ENCODE measurements at places on chromosomes 16 and 17.

- peak; percentile 84 for DNase-seq
These were observed at the start of gene ZNF267 for GRCh38 chr16:31873556-31874365. ZNF267 (plus strand) TSS chr16:31873807; CDS start chr16:31873967, 160 bp downstream.

- DNase-seq, result no peak
These were observed 943 bp downstream of the CNTROB start for GRCh38 chr17:7932949-7933348.

- no peak for DNase-seq
These were observed at the start of gene BRD7 for GRCh38 chr16:50368410-50369132. BRD7 (minus strand) TSS chr16:50368988; CDS start chr16:50368774, 214 bp downstream.

DNA sequence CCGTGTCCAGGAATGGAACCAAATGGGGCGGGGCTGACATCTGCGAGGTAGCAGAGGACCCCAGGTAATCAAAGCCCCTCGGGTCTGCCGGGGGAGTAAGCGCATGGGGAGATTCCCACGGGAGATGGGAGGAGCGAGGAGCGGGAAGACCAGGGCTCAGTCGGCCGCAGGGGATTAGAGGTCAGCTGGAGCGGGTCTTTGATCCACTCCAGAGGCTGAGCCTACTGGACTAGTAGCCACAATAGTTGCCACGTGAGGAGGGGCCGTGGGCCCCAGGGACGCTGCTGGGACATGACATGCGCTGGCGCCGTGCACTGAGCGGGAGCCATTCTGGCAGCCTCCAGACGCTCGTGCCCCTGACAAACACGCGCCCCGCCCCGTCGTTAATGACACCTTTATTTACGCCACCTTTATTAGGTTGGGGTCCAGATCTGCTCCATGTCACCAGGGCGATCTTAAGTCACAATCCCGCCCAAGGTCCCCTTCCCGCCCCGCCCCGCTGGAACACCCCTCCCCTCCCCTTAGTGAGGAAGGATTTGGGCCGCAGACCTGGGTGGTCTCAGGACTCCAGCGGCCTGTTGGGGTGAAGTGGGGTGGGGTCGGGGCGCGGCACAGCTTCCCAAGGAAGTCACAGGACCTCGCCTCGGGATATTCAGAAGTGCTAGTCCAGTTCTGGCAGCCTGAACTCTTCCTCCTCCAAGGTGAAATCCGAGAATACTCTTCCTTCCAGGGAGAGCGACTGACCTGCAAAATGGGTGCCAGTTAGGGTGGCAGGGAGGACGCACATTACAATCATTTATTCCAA is 15.0 kb downstream of the PPY start:
- no peak for DNase-seq

GRCh38 chr17:64507413-64507782 is 621 bp downstream of the CEP95 start:
- DNase-seq, result no peak

- DNase-seq, result no peak
These were observed 98.3 kb downstream of the ZNF423 start for GRCh38 chr16:49757559-49758069.

GRCh38 chr17:1961189-1961588 is 63.9 kb downstream of the RTN4RL1 start:
- peak; percentile 39 for DNase-seq

GRCh38 chr17:45394564-45394912 is 38.1 kb downstream of the ARHGAP27 start:
- DNase-seq, result no peak

DNA sequence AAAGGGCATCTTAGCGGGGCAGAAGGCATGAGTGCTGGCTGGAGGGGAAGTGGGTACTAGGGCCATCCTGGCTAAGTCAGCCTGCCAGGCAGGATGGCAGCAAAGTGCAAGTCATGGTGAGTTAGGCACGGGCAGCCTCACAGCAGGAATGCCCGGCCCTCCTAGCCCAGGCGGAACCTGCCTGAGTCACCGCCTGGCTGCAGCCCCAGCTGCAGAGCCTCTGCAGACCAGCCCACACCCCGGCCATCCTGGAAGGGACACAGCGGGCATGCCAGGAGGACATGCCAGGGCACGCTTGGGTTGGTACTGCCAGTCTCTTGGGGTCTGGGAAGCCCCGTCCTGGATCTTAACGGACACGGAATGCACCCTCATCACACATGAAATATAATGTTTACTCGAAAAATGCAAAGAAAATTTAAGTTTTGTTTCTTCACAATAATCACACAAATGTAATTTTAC is 5.0 kb upstream of the ALDH3A1 start:
- DNase-seq, result no peak

DNA sequence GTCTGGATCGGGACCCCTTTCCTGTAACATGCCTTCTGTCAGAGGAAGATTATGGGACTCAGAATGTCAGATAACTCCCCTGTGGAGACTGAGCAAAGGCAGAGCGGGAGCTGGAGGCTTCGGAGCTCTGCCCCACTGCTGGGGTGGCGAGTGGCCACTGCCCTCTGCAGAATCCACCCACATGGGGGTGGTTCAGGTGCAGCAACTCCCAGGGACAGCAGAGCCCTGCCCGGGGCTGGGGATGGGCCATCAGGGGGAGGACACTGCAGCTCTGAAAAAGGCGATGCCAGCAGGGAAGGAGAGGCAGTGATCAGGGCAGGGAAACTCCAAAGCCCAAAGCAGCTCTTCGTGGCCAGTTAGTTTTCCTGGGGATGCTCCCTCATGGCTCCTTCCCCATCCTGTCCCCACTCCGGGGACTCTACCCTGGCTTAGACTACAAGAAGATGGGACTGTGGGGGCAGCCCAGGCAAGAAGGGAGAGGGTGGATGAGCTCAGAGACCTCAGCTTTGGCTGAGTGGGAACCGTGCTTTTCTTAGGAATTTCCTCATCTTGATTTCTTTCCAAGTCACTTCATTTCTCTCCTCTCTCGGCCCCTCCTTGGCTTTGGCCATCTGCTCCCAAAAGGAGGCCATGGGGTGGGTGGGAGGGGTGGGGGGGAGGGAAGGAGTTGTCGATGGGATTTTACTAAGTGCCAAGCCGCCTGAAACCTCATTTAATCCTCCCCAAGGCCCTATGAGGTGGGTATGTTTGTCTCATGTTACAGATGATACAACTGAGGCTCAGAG is 4.0 kb downstream of the CA4 start:
- no peak for DNase-seq

DNA sequence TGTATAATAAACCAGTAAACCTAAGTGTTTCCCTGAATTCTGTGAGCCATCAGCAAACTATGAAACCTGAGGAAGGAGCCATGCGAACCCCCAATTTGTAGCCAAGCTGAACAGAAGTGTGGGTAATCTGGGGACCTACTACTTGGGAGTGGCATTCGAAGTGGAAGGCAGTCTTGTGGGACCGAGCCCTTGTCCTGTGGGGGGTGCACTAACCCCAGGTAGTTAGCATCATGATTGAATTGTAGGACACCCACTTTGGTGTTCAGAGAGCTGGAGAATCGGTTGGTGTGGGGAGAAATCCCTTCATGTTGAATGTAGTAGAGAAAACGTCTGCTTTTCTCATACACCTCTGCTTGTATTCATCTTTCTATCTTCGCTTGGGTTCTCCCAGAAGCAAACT is 79.7 kb upstream of the CPHXL start:
- no peak for DNase-seq

- DNase-seq, result no peak
These were observed 43.2 kb upstream of the MRPS23 start for GRCh38 chr17:57892820-57893595.

DNA sequence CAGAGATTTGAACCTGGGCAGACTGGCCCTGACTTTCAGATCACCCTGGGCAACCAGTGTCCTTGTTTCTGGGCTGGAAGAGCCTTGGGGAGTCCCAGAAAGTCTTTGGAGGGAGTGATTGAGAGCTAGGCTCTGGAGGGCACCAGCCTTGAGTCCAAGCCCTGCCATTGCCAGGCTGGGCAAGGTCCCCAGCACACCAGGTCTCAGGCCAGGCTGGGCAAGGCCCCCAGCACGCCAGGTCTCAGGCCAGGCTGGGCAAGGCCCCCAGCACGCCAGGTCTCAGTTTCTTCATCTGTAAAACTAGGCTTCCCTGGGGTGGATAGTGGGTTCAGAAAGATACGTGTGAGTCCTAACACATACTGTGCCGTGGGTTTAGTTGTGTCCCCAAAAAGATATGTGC is 135.0 kb downstream of the IRF8 start:
- DNase-seq, result no peak

DNA sequence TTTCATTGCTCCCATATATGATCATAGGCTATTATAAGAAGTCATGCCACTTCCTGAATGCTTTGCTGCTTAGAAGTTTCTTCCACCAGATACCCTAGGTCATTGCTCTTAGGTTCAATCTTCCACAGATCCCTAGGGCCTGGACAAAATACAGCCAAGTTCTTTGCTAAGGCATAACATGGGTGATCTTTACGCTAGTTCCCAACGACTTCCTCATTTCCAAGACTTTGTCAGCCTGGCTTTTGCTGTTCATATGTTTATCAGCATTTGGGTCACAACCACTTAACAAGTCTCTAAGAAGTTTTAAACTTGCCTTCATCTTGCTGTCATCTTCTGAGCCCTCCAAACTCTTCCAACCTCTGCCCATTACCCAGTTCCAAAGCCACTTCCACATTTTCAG is 20.1 kb upstream of the DLX3 start:
- no peak for DNase-seq

DNA sequence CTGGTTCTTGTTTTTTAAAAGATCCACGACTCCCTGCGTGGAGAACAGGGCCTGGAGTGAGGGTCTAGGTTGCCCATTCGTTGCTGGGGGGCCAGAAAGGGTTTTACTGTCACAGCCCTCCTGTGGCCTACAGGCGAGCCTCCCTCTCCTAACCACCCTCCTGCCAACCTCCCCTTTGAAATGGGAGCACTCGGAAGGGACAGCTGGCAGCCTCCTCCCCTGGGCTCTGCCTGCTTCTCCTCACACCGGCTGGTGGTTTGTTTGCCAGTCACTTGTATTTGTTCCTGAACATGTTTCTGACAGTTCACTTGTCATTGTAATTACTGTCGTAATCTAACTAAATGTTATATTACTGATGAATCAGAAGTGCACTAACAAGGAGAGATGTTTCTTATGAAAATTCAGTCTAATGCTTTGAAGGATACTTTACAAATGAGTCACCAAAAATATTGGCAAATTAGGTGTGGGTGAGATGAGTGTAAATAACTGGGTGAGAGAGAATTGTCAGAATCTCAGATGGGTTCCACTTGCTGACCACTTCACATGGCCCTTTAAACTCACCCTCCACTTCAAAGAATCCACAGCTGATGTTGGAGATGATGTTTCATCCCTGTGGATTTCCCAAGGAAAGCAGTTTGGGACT is 2.7 kb upstream of the SPPL2C start:
- no peak for DNase-seq

DNA sequence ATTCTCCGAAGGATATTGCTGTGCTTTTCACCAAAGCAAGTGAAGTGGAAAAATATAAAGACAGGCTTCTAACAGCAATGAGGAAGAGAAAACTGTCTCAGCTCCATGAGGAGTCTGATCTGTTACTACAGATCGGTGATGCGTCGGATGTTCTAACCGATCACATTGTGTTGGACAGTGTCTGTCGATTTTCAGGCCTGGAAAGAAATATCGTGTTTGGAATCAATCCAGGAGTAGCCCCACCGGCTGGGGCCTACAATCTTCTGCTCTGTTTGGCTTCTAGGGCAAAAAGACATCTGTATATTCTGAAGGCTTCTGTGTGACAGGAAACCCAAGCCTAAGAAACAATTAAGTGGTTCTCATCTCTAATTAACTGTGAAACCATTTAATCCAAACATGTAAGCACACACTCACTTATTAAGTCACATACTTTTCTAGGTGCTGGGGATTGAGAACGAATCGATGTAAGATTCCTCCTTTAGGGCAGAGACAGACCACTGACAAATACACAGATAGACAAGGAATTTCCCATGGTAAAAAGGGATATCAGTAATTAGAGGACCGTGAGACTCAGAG is 22.8 kb downstream of the SLFN5 start:
- DNase-seq, result no peak

- no peak for DNase-seq
These were observed 913 bp upstream of the NOG start for GRCh38 chr17:56592487-56593085.

DNA sequence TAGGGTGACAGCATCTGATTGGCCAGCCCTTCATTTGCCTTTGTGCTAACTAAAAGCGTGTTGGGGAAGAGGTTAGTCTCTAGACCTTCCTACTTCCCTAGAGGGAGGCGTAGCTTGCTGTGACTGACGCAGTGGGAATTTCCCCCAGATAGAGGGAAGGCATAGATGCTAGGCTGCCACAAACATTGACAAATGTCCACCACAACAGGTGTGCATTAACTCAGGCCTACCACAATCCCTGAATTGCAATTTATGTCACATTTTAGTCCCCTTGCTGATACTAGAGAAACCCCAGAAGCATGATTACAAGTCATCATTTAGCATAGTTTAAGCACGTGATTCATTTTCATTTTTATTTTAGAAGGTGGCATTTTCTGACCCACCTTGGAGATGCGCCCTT is 76.3 kb upstream of the WSB1 start:
- no peak for DNase-seq

GRCh38 chr16:30609002-30609925 is 925 bp downstream of the ZNF689 start:
- no peak for DNase-seq

GRCh38 chr17:14557480-14557879 is 256.6 kb downstream of the HS3ST3B1 start:
- no peak for DNase-seq

DNA sequence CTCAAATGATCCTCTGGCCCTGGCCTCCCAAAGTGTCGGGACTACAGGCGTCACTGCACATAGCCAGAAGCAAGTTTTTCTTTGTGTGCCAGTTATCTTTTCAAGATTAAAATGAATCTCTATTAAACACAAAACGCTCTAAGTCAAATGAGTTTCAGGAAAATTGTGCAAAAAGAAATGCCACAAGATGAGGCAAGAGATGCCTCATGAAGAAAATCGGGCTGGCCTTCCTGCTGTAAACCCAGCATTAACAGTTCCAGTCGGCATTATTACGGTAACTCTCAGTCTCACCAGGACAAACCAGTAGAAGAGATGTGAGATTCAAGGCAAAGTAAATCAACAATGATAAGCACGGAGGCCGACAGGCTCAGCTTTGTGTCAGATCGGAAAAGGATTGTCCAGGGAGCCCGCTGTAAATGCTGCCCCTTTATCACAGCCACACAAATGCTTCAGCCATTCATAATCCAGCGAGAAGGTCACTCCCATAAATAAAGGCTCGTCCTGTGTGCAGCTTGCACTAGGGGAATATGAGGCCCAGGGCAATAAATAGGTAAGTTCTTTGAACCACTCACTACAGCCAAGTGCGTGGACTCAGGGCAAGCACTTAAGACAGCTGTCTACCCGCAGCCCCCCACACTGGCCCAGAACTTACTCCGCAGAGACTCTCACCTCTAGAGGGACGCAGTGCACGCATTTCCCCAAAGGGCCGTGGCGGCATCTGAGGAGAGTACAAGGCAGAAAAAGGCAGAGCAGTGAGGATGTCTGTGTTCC is 27.2 kb downstream of the NPLOC4 start:
- DNase-seq, result no peak

- no peak for DNase-seq
These were observed 230.3 kb downstream of the MAP2K4 start for GRCh38 chr17:12250973-12251372.
